ENCODE measurements at places on chromosomes 12 and 14.

GRCh38 chr14:65007202-65007601, 20.5 kb downstream of the FNTB start:
- DNase-seq = no peak

- DNase-seq = no peak
Measured at GRCh38 chr14:81341370-81341769, 58.8 kb downstream of the STON2 start.

DNA sequence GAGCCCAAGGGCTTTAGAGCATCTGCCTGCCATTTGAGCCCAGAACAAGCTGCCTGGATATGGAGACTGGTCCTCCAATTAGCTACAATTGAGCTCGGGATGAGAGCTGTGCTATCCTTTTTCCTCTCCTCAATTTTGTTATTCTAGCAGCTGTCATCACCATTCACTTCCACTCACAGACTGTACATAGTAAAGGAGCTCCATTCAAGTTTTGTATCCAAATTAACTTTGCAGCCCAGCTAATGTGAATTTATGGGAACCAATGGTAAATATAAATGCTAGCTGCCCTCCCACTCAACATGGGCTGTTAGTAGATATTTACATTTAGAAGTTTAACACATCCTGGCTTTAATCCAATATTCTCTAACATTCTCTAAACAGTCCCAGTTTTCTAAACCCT, 44.6 kb downstream of the BMP4 start:
- no peak for DNase-seq

DNA sequence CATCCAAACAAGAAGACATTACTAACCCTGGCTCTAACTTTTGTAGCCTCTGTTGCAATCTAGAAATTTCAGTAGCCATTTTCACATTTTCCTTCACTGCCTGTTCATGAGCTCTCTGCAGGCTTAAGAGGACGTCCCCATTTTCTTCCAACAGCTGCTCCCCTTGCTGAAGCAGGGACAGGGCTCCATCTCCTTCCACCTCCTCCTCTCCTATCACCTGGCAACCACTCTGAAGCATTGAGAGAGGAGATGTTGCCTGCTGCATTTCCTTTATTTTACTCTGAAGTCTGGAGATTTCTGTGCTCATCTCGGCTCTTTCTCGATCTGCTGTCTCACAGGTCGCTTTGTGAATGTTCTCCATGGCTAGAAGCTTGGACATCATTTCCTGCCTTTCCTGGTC, 73.3 kb downstream of the NIN start:
- DNase-seq = no peak

DNA sequence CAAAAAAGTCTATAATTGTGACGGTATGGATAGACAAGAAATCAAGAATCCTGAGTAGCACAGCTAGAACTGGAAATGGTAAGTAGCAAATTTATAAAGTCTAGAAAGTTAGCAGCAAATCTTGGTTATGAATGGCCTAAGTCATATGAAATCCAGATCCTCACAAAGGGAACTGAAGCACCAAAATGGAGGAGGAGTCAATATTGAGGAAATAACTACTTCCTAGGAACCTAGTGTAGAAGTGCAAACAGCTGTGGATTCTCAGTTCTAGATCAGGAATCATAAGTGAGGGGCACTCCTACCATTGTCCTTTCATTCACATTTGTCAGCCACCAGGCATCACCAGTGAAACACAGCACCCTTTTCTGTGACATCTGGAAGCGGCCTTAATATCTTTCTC, 202.2 kb upstream of the DCN start:
- no peak for DNase-seq

GRCh38 chr12:19095756-19096480, 33.6 kb upstream of the PLEKHA5 start:
- DNase-seq = no peak

DNA sequence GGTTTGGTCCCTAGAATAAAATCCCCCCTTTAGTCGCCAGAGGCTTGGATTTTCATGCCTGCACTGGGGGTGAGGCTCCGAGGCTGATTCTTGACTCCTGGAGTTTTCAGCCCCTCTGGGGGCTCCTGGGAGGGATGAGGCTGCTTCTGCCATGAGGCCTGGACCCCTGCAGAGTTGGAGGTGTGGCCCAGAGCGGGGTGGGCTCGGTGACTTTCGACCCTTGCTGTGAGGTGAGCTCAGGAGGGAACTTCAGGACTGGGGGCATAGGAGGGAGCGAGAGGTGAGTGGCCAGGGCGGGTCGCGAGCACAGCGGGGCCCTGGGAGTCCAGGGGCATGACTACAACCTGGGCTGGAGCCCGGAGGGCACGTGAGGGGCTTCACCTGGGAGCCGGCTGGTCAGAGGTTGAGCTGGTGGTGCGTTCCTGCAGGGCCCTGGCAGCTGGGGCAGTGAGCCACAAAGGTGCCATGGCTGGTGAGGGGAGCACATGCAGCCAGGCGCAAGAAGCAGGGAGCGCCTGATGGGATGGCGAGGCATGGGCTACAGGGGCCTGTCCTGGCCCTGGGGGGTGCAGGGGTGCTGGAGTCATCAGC, 168.2 kb downstream of the KIF26A start:
- no peak for DNase-seq

DNA sequence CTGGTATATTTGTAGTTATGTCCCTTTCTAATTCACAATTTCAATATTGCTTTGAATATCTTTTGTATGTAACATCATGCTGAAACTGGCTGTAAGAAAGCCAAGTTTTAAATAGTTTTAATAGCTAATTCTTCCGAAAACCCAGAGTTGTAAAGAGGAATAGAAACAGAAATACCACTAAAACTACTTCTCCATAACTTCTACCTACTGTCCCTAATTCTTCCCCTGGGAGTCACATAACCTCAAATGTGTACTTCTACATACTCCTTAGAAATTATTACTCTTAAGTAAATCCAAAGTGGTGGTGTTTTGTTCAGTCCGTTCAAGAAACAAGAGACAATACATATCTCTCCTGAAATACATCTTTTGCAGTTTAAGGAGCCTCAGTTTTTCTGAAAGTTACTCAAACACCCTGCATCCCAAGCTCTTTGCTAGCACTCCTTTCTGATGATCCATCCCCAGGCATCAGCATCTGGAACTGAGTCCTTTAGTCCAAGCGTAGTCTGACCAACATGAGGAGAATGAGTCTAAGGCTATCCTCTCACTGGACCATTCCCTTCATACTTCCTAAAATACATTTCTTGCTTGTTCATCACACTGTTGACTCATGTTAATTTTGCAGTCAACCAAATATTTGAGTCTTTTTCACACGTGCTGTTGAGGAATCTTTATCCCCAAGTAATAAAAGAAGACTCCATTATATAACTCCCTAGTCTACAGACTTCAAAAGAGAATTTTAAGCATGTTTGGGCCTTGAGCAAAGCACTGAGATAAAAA, 214.3 kb upstream of the NUDT4 start:
- no peak for DNase-seq

DNA sequence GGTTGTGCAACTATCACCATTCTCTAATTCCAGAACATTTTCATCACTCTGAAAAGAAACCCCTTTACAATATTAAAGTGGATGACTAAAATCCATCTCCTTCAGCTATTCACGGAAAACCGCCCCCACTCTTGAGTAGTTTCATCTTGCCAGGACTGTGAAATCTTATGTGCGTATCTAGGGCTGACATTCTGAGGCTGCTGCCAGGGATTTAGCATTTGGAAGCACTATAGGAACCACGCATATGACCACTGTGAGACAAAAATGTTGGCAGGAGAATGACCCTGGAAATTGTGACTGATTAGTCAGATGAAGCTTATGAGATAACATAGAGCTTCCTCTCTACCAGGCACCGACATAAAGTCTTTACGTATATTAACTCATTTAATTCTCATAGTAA, 305.2 kb upstream of the PDE3A start:
- DNase-seq = no peak

- DNase-seq = no peak
Measured at GRCh38 chr12:87280356-87280755, 748.8 kb downstream of the C12orf50 start.

DNA sequence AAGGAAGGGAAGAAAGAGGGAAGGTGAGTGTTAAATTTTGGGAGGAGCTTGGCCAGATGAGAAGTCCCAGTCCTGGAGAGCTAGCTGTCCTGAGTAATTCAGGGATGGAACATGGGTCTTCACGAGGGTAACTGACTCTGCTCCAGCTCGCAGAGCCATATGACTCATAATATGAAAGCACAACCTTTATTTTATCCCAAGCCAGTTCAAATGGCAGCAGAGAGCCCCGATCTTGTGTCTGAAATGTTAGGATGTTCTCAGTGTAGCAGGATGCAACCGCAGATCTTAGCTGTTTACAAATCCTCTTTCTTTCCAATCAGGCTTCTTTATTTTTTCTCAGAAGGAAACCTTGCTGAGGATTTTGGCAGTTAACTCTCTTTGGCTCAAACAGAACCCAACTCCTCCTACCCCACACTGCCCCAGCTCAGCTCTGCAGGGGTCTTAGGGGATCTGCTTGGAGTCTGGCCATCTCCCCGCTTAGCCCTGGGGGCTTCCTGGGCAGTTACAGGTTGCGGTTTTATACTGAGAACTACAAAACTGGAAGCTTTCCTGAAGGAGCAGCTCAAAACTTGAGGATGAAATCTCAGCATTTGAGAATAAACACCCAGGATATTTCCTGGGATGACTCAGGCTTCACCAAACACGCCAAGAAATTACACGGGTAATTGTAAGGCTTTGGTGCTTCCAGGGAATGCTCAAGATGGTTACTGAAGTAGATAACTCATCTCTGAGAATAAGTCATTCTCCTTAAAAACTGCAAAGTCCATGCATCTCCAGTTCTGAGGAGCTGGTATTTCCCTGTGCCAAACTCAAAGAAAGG, 92.5 kb downstream of the VCPKMT start:
- DNase-seq = no peak

DNA sequence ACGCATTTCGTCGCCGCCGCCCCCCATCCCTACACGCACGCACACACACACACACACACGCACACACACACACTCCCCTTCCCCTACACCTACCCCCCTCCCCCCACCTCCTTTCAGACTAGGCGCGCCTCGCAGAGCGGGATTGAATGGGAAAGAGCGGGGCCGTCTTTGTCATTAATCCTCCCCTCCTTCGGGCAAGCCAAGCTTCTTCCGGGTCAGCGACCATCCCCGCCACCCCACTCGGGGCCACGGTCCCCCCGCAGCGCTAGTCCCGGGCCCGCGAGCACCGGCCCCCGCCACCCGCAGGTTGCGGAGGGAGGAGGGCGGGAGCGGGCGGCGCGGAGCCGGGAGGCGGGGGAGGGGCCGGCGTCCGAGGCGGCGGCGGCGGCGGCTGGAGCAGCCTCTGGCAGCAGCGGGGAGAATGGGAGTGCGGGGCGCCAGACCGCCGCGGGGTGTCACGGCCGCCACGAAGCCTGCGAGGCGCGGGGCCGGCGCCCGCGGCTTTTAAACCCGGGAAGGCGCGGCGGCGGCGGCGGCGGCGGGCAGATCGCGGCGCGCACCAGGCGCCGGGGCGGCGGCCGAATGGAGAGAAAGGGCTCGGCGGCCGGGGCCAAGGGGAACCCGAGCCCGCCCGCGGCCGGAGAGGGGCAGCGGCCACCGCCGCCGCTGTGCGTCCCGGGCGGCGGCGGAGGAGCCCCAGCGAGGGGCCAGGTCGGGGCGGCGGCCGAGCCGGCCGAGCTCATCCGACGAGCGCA, at the start of gene TTC9:
Gene TTC9 (plus strand): TSS at position 369 of the 755 bp plus-strand sequence. CDS start 214 bp downstream, at position 583.
- no peak for DNase-seq

GRCh38 chr12:120101617-120102016, 14.9 kb downstream of the RAB35 start:
- DNase-seq = no peak

- DNase-seq = no peak
Measured at GRCh38 chr14:22544881-22545420, 44.1 kb downstream of the DAD1 start.

GRCh38 chr12:67710582-67710981, 62.0 kb downstream of the DYRK2 start:
- DNase-seq = no peak

- DNase-seq = no peak
Measured at GRCh38 chr14:24734917-24735500, 101.0 kb upstream of the GZMB start.

DNA sequence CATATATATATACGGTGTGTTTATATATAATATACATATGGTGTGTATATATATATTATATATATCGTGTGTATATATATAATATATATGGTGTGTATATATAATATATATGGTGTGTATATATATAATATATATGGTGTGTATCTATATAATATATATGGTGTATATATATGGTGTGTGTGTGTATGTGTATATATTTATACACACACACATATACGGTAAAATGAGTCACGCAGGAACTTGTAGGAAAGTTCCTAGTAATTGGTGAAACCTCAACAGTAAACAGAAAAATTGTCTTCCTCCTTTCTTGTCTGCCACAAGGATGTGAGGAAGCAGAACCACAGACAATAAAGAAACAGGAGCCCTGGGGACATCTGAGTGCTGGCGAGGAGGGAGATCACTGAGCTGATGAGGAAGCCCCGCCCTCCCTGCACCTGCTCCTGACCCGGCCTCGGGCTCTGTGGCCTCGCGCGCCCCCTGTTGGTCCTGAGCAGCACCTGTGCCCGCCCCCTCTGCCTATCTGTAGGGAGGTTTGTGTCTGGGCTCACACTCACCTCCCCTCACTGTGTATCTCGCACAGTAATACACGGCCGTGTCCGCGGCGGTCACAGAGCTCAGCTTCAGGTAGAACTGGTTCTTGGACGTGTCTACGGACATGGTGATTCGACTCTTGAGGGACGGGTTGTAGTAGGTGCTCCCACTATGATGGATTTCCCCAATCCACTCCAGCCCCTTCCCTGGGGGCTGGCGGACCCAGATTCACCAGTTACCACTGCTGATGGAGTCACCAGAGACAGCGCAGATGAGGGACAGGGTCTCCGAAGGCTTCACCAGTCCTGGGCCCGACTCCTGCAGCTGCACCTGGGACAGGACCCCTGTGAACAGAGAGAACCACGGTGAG, 1079.4 kb downstream of the TMEM121 start:
- no peak for DNase-seq

- no peak for DNase-seq
Measured at GRCh38 chr12:122026706-122027333, 5.1 kb downstream of the BCL7A start.

DNA sequence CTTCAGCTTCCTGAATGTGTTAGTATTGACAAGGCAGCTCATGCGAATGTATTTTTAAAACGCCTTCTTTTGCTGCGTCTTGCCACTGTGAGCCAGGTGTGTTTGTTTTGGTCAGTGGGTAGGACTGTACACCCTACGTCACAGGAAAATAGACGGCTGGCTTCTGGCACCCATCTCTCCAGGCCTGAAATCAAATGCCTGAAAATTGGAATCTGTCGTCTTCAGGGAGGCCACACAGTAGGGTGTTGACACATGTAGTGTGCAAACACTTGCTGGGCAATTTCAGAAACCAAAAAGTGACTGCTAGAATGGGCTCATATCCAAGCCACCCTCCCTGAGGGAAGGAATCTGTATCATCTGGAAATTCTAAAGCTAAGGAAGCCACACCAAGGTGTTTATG, 209.3 kb downstream of the TTC8 start:
- DNase-seq = no peak
